ENCODE measurements at places on chromosomes 13 and 19. TPM values are rescaled to one million over a fixed set of nuclear protein-coding genes. Genes with fewer than 3 reads are reported as not detected.

The DCT gene
- total RNA-seq, result not detected

- DNase-seq, result no peak
These were observed 7.7 kb upstream of the TEX26 start for GRCh38 chr13:30924721-30925120.

The KCNRG gene
- total RNA-seq, result 1.1 TPM

GRCh38 chr13:102726430-102726829 is 31.6 kb upstream of the METTL21C start:
- no peak for DNase-seq

DNA sequence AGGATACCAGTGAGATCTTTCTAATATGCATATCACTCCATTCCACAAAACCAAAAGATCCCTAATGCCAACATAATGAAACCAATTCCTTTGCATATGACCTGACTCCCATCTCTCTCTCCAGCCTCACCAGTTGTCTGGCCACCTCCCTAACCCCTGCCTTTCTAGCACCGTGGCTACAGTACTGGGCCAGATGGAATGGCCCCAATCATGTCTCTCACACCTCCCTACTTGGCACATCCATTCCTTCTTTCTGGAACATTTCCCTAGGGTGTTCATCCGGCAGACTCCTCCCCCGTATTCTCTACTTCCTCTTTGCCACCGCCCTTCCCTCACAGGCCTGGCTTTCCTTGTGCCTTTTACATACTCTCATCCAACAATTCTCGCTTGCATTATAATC is 62.0 kb downstream of the GPALPP1 start:
- no peak for DNase-seq

The TPRX2 gene
- not detected for total RNA-seq

The KLK8 gene
- total RNA-seq, result not detected

DNA sequence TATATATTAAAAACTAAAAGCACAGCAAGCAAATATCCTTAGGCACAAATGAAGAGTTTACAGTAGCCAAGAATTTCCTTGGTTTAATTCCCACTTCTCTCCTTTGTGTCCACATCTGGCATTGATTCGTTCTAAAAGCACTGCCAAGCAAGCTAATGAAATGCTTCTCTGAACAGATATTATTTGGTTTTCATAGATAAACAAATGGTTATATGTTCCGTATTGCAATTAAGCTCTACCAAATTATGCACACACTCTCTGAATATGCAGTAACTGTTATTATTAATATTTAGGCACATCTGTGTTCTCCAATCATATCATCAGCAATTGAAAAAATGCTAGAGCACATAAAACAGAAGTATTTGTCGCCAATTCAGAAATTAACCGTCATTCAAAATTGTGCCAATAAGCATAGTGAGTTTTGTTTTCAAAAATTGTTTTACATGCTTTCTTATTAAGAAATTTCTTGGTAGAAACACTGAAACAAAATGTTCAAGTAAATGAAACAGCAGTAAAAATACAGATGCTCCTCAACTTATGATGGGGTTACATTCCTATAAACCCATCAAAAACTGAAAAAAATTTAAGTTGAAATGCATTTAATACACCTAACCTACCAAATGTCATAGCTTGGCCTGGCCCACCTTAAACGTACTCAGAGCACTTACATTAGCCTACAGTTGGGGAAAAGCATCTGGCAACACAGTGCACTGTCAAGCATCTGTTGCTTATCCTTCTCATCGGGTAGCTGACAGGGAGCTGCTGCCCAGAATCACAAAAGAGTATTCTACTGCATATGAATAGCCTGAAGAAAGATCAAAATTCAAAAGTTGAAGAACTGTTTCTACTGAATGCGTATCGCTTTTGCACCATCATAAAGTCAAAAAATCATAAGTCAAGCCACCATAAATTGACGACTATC is 2134.7 kb downstream of the PCDH9 start:
- DNase-seq, result no peak

GRCh38 chr19:7506385-7507328 is 9.2 kb upstream of the ZNF358 start:
- DNase-seq, result peak; percentile 98

DNA sequence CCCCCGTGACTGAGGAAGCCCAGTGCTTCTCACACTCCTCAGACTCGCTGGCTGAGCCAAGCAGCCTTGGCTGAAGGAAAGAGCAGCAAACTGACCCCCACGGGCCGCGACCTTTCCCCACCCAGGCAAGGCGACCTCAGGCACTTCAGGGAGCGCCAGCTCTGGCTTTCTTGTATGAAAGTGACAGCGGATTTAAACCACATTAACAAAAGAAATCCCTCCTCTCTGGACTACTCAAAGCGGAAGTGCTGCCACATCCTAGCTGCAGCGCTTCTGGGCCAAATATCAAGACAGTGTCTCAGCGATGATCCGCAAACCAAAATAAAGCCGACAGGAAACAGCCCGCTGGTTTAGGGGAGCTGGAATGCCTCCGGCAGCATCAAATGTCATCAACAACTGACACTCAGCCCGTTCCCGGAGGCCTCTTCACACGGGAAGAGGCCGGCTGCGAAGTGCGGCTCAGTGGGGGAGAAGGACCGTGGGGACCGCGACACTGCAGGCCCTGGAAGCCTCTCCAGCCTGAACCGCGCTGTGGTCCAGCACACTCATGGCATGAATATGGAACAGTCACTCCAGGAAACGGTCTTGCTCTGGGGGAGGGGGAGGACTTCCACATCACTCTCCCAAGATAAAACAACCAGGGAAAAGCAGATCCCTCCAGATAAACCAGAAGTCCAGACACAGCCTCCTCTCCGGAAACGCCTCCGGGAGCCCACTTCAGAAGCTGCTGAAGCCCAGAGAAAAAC is 1.4 kb downstream of the RASA3 start:
- DNase-seq, result peak; percentile 79

DNA sequence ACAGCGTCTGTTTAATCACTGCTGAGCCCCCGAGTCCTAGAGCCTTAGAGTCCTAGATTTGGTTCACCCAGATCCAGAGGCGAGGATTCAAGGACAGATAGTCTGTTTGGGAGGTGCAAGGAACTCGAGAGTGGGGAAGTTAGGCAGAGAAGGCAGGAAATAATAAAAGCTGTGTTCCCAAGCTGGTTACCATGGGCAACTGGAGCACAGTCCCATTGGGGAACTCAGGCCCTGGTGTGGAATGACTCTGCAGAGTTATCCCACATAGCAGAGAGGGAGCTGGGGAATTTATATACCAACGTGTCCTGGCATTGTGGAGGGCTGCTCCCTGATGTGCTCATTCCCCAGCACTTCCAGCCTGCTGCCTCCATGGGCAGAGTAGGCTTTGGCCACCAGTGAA is 9.7 kb downstream of the IGSF23 start:
- no peak for DNase-seq

The ITGBL1 gene
- not detected for total RNA-seq

The ADGRE2 gene
- 0.07 TPM for total RNA-seq

The CGB5 gene
- total RNA-seq, result not detected

GRCh38 chr13:79352107-79352506 is 53.9 kb downstream of the RBM26 start:
- DNase-seq, result no peak

DNA sequence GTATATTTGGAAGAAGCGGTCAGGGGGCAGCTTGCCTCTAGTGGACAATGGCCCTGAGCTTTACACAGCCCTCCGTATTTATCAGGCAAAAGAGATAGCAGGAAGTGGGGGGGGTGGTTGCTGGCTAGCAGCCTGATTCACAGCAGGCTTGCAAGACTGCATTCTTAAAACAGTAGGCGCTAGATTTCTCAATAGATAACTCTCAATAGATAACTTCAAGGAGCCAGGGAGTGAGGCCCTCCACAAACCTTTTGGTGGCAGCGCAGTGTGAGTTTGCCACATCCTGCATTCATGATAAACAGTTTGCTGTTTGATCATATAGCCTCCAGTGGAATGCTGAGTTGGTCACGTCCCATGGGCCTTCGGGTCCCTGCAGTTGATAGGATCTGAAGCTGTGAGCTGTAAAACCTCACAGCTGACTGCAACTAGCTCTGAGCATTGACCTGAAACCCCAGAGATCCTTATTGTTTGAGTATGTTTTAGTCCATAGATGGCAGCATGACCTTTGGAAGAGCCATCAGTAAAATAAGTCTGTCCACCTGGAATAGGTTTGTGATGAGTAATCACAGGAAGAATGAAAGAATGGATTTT is 12.2 kb downstream of the FPR3 start:
- peak; percentile 73 for DNase-seq

The RAB3D gene
- 33.8 TPM for total RNA-seq

- DNase-seq, result no peak
These were observed 77.4 kb upstream of the LRCH1 start for GRCh38 chr13:46475541-46475991.

- peak; percentile 90 for DNase-seq
These were observed 1.1 kb upstream of the SHC2 start for GRCh38 chr19:461721-462551.

GRCh38 chr19:36215276-36216123 is 594 bp downstream of the ZNF146 start:
- no peak for DNase-seq

- DNase-seq, result no peak
These were observed 11.3 kb upstream of the NUMBL start for GRCh38 chr19:40701758-40702157.

The LGALS7B gene
- not detected for total RNA-seq

GRCh38 chr13:45468635-45469034 is 3.9 kb downstream of the COG3 start:
- DNase-seq, result no peak

DNA sequence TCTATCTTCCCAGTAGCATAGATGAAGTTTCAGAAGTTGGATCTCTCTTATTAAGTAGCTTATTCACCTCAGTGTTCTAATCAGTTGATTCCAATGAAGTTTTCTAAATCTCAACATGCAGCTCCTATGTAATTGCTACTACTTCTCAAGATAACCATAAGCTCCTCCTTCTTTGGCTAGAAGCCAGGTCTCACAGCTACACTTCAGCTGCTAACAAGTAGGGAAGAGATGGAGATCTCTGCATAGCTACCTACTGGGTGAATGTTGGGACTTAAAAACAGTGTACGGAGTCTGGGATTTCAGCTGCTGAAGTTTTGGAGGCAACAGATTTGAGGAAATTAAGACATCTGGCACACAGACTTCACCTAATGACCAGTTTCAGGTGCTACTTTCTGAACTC is 661.0 kb downstream of the SLITRK1 start:
- DNase-seq, result no peak

All from endodermal cell (in vitro differentiated cells).